Muscle of back (tissue), 13 donors: ENCODE measurements at places on chromosomes 16 and 17. TPM values are rescaled to one million over a fixed set of nuclear protein-coding genes. Genes with fewer than 3 reads are reported as not detected.
A peak's percentile ranks its signal among the peaks of the same experiment; 100 is the strongest.

The TBCD gene
- 53.9 TPM for polyA plus RNA-seq

The CCDC40 gene
- 4.7 TPM for polyA plus RNA-seq

The NOD2 gene
- 1.2 TPM for polyA plus RNA-seq

The HOXB3 gene
- polyA plus RNA-seq = 24.4 TPM

The TPSD1 gene
- 1.1 TPM for polyA plus RNA-seq

The GINS2 gene
- 10.6 TPM for polyA plus RNA-seq

The ATP2C2 gene
- 0.28 TPM for polyA plus RNA-seq

The EFNB3 gene
- polyA plus RNA-seq = 6.5 TPM

The TMIGD1 gene
- not detected for polyA plus RNA-seq

The MOSMO gene
- 11.7 TPM for polyA plus RNA-seq

The PKMYT1 gene
- 7.5 TPM for polyA plus RNA-seq

The SSH2 gene
- 19.2 TPM for polyA plus RNA-seq

The TMC8 gene
- 2.7 TPM for polyA plus RNA-seq

The TTLL6 gene
- polyA plus RNA-seq = 0.22 TPM

DNA sequence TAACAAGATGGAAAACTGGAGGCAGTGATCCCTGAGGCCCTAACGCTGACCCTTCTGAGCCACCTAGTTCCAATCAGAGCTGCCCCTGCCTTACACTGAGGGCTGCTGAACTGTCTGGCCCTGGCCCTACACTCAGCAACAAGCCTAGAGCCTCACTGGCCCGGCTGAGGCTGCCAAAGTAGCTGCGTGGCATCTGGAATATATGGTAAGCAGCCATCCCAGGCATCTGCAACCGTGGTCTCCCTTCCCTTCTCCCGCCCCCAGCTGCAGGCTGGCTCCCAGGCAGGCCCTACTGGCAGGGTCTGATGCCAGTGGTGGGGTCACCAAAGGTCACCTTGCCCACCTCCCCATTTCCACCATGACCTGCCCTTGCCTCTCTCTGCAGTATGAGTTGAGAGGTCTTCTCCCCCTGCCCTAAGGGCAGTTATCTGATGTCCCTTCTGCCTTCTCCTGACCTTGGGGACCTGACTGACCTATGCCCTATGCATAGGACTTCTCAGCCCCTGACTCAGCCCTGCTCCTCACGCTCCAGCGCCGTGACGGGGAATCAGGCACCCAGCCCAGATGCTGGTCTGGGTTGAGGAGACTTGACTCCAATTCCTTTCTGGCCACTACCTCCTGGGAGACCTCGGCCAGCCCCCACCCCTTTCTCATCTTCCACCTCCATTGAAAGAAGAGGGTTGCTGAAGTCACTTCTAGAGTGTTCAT, 45.3 kb downstream of the CPNE2 start:
- DNase-seq = no peak

DNA sequence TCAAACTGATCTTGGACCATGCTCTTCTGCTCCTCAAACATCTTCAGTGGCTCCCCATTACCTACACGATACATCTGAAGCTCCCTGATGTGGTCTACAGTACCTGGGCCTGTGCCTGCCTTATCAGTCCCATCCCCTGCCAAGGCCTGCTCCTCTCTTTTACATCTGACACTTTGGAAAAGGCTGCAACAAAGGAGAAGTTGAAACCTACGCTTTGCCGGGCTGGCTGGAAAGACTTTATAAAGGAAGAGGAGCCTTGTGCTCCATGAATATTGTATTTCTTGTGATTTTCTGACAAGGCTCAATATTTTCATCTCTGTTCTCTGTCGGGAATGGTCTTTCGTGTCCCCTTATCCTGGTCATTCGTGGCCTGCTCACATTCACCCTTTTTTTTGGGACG, 132.5 kb downstream of the XYLT1 start:
- no peak for DNase-seq

DNA sequence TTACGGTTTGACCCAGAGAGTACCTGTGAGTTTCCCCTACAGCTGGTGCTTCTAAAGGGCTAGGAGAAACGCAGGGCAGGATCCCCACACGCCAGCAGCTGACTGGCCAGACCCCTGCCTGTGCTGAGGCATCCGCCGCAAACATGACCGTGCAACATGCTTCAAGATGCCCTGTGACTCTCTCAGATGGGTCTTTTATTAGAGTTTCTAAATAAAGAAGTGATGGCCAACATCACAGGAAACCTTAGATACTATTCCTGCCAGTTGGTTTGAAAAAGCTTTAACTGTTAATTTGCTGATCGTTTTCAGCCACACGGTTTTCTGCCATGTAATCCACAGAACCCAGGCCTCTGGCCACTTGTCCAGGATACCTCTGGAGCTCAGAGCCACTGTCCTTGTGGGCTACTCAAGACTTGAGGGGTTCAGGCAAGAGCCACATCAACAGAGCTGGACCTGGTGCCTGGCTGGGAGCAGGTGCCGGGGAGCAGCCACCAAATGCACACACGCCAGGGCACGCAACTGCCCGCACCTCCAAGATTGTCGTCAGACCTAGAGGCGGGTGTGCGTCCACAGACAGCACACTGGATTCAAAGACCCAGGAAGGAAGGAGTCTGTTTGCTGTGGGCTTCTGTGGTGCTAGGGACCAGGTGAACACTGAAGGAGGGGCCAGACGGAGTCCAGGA, 118.4 kb downstream of the ZNF778 start:
- DNase-seq = no peak

DNA sequence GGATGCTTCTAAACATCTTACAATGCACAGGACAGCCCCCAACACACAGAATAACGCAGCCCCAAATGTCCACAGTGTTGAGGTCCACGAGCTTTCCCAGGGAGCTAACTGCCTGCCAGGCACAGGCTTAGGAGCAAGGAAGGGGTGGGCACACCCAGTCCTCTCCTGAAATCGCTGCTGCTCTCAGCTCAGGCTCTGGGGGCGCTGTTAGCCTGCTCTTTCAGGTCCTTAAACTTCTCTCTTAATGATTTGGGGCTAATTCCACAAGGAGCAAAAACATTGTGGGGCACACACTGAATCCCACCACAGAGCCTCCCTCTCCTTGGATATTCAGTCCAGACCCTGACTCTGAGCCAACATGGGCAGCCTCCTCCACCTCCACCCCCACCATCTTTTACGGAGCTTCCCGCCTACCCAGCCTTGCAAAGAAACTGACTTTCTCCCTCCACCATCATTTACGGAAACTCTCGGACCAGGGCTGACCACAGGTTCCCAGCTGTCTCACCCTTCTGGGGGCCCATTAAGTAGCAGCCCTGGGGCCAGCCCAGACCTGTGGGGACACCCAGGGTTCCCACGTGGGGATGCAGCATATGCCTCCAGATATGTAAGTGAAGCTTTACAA, 1.1 kb downstream of the CD300H start:
- peak; percentile 30 for DNase-seq

GRCh38 chr16:78217276-78217675, 117.8 kb downstream of the WWOX start:
- DNase-seq = no peak

DNA sequence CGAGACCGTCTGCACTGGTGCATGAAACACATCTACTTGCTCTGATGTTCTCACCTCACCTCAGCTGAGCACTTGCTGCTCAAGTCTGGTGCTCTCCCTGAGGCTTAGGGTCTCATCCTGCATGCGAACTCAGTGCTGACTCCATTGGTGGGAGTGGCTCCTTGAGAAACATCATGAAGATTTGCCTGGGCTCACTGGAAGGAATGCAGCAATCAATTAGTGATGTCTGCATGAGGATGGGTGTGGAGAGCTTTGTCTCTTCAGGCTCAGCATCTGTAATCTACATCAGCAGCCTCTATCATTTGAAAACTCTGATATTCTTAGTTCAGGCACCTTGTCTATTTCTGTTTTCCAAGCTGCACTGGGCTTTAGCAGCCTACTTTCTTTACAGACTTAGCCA, 204.4 kb downstream of the IRF8 start:
- no peak for DNase-seq

- peak; percentile 91 for DNase-seq
Observed at GRCh38 chr17:40559954-40560591, 5.2 kb downstream of the CCR7 start.

GRCh38 chr17:1800240-1800639, 29.5 kb downstream of the SMYD4 start:
- DNase-seq = no peak

- DNase-seq = no peak
Observed at GRCh38 chr16:48234630-48235029, 9.5 kb upstream of the LONP2 start.

GRCh38 chr16:81632392-81633146, 146.5 kb upstream of the PLCG2 start:
- no peak for DNase-seq

GRCh38 chr16:12543700-12544476, 259.8 kb downstream of the CPPED1 start:
- no peak for DNase-seq

DNA sequence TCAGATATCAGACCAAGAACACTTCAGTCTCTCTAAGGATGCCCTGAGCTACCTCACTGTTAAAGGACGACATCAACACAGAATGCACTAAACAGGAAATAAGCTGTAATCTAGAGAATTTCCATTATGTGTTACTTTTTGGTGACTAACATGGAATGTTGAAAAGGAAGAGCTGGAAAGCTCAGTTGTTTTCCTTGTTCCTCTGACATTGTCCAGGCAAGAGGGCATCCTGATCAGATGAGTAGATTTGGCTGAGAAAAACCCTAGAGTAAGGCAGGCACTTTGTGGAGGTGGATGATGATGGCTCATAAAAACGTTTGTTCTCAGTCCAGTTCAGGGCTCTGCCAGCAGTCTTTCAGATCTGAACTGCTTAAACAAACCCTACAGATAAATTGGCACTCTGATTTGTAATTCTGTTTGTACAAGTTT, 34.0 kb downstream of the DGKE start:
- no peak for DNase-seq

GRCh38 chr16:1332618-1333148, 762 bp upstream of the BAIAP3 start:
- DNase-seq = no peak

- DNase-seq = peak; percentile 53
Observed at GRCh38 chr17:43640491-43641252, 21.1 kb downstream of the MEOX1 start.

- peak; percentile 23 for DNase-seq
Observed at GRCh38 chr17:48795444-48796162, 21.4 kb downstream of the TTLL6 start.

GRCh38 chr16:21277045-21277926, 804 bp downstream of the CRYM start:
- no peak for DNase-seq
